ENCODE measurements at places on chromosomes 7 and 10.
A peak's percentile ranks its signal among the peaks of the same experiment; 100 is the strongest.

DNA sequence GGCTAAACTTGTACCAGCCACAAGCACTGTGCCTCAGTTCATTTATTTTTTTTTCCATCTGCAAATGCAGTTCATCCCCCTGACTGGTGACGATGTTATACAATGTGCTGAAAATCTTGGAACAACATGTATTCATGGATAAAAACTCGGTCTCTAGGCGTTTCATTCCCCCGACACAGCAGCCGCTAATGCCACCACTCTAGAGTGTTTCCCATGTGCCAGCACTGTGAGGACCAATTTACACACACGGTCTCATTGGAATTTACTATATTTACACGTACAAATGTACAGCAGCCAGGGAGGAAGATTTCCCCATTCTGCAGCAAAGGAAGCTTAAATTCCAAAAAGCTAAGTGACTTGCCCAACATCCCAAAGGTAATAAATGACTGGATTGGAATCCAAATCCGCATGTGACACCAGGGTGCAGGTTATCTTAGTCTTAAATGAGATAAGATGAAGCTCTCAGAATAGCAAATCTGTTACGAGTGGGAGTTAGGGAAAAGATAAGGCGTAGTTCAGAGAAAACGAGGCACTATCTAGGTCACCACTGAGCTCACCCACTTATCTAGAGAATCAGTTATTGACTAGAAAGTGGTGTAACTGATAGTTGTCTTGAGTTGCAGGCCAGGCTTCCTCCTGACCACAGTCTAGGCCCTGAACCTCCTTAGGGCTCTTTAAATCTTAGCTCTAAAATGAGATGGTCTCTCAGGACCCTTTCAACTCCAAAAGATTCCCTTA is 36.7 kb downstream of the FAM107B start:
- DNase-seq, result no peak

DNA sequence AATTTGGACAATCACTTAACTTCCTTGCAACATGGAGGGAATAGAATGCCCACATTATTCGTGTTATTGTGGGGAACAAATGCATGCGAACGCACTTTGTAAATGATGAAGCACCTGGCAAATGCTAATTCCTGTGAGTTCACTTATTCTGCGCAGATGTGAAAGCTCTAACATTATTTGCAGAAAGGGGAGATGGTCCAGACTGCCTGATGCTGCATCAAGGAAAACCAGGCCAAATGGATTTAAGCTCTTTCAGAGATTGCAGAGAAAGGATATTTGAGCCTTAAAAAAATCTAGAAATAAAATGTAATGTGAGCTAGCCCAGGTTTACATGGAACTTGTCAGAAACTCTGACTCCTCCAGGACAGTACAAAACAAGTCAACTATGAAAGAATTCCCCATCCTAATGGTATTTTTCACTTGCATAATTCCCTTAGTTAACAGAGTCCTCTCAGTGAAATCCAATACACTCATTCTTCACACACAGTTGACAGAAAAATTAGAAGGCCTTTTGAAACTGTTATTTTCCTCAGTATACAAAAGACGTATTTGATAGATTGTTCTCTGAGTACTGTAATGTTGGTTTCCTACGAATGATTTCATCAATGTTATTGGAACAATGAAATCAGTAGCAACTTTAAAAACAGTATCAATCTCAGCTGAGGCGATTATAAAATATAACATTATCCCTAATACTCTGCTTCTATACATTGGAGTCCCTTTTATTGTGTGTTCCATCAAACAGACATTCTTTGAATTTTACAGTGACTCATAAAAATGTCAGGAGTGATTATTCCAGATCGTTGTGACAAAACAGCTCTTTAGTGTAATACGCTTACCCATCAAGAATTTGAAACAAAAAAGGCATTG is 136.3 kb upstream of the ANK3 start:
- DNase-seq, result peak; percentile 8

DNA sequence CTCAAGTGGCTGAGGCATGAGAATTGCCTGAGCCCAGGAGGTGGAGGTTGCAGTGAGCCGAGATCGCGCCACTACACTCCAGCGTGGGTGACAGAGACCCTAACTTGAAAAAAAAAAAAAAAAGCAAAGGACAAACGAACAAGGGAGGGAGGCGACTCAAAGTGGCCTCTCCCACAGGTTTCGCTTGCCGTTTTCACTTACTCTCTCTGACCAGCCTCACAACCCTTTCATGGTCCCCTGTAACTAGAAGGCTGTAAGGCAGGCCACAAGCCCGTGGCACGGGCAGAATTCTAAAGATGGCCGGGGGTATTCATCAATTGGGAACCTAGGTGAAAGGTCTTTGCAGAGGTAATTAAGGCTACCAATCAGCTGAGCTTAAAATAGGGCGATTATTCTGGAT is 25.5 kb downstream of the GNA12 start:
- no peak for DNase-seq

- DNase-seq, result no peak
Observed at GRCh38 chr10:49253340-49253906, 45.5 kb upstream of the C10orf71 start.

DNA sequence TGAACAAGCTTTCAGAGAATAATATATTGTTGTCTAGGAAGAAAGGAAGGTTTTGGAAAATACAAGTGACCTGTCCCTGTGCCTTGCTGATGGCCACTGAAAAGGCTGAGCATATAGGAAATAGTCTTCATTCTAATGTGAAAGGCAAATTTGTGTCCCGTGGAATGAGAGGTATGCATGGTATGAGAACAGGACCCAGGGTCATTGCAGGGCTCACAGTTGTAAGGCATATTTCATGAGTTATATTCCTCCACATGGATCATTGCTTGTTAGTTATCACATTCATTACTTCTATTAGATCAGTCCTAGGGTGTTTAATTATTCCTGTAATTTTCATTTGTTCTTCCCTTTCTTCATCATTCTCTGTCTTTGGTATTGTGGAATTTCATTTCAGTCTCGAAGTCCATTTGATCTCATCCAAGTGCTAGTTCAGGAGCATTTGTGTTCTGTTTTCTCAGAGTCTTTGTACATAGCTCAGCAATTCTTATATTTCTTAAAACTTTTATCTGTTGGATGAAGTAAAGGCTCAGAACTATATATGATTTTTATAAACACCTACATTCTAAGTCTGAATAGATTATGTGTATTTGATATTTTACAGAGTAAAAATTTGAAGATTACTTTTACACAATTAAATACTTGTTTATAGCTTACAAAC is 39.4 kb upstream of the ARHGAP21 start:
- peak; percentile 61 for DNase-seq

DNA sequence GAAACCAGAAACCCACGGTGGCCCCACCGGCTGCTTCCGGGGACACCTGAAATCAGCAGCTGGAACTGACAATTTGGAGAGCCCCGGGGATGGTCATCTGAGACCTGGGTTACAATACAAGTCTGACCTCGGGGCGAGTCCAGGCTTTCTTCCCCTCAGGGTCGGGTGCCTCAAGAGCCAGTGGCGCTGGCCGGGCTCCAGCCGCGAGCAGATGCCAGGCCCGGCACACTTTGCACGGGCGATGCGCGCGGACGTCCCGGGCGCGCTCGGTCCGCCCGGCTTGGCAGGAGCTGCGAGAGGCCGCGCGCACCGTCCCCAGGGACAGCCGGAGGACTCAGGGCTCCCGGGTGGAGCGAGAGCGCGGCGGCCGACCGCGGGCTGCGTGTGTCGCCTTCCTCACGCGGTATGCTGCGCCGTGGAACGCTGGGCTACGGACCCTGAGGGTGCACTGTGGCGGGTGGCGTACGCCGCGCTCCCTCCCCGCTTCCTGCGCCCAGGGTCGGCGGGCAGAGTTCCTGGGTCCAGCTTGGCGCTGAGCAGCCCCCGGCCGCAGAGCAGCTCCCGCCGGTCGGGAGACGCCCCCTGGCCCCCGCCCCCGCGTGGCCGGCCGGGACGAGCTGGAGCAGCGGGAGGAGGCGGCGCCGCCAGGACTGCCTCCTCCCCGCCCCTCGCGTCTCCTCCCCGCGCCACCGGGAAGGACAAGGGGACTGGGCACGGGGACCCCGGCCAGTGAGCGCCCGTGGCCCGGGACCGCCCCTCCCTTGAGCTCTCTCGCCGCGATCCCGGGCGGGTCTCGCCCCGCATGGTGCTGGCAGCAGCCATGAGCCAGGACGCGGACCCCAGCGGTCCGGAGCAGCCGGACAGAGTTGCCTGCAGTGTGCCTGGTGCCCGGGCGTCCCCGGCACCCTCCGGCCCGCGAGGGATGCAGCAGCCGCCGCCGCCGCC is at the start of gene RBM20:
RBM20 (plus strand) TSS at position 684 of the 945 bp plus-strand sequence; CDS start at position 803, 119 bp downstream.
- no peak for DNase-seq

- DNase-seq, result no peak
Observed at GRCh38 chr10:121440461-121440860, 157.8 kb downstream of the FGFR2 start.

GRCh38 chr7:1697499-1698125 is 27.5 kb downstream of the ELFN1 start:
- DNase-seq, result no peak

DNA sequence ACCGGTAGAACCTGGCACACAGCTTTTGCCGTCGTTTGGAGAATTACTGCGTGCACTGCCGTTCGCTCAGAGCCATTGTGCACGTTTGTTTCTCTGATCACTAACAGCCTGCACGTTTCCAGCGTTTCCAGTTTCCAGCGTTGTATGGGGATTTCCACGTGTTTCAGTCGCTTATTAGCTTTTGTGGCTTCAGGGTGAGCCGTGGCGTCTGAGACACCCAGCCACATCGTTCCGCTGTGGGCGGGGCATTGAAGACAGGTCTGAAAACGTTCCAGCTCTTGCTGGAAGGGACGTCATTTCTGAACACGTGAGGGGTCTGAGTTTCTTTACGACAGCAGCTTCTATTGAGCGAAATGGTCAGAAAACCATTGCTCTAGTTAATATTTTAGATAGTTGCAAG is 164.8 kb downstream of the DNAJB6 start:
- DNase-seq, result no peak

GRCh38 chr10:92574548-92575261 is 812 bp upstream of the IDE start:
- peak; percentile 65 for DNase-seq

GRCh38 chr10:124380256-124380995 is 38.3 kb downstream of the OAT start:
- DNase-seq, result no peak

DNA sequence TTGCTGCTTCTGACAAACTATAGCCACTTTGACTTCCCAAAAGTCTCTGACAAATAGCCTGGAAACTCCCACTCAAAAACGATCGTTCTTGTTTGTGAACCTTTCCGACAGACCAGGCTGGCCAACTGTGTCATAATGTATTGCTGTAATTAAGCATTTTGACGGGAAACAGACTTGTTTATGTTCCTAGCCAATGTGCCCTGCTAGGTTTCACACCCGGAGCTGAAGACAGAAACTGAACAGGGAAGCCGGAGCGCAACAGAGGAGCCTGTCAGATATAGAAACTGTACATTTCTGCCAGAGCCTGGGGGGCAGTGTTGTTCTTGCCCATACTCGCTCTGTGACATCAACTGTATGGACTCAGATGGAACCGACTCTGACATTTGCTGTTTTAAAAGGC is 55.3 kb upstream of the C7orf33 start:
- DNase-seq, result peak; percentile 4

DNA sequence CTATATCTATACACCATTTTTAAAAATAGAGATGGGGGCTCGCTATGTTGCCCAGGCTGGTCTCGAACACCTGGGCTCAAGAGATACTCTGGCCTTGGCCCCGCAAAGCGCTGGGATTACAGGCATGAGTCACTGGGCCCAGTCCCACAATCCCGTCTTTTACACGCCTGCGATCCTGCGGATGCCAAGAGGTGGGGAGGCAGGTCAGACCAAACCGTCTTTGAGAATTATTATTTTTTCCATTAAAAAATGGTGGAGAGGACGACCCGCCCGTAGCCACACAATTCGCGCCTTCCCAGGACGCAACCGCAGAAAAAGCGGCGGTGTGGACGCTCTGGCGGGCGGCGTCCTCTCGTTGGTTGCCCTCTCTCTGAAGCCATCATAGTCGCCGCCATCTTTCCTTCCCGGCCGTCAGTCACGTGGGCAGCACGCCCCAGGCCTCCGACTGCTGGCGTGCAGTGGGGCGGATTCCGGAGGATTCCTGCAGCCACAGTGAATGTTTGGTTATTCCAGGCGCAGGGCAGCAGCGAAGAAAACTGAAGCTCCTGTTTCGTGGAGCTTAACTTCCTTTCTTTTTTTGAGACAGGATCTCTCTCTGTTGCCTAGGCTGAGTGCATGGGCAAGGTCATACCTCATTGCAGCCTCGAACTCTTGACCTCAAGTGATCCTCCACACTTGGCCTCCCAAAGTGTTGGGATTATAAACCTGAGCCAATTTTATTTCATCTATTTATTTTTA is 9.9 kb upstream of the EPHB4 start:
- DNase-seq, result peak; percentile 89

- no peak for DNase-seq
Observed at GRCh38 chr10:102603946-102604345, 40.3 kb upstream of the TRIM8 start.

GRCh38 chr7:142785841-142786250 is 15.1 kb downstream of the PRSS2 start:
- DNase-seq, result no peak

GRCh38 chr7:143901332-143901667 is 676 bp downstream of the TCAF1 start:
- peak; percentile 66 for DNase-seq

- no peak for DNase-seq
Observed at GRCh38 chr10:80279146-80279545, 10.3 kb downstream of the MAT1A start.

GRCh38 chr10:3668966-3669330 is 116.1 kb downstream of the KLF6 start:
- DNase-seq, result no peak

DNA sequence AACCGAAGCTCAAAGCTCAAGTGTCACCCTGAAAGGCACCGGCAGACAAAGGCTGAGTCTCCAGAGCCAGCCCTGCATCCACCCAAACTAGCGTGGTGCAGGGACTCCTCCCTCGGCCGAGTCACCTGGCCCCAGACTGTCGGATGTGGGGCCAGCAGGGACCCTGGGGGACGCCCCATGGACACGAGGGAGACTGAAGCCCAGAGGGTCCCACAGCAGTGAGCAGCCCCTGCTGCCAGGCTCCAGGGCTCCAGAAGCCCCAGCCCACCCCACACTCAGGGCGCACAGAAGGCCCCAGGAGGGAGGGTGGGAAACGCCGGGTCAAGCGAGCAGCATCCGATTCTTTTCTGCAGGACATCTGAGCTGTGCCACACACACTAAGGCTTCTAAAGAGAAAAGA is 20.2 kb downstream of the GPR146 start:
- no peak for DNase-seq
